NCI-H2107 (cell line): ENCODE measurements at places on chromosomes 2 and 18.

GRCh38 chr18:52588931-52589330 is 248.9 kb downstream of the DCC start:
- DNase-seq: no peak

- DNase-seq: no peak
Observed at GRCh38 chr2:16247326-16248122, 307.2 kb downstream of the MYCN start.

- DNase-seq: no peak
Observed at GRCh38 chr2:75390169-75390568, 170.6 kb downstream of the EVA1A start.

- DNase-seq: no peak
Observed at GRCh38 chr2:56009758-56010458, 86.3 kb upstream of the EFEMP1 start.

DNA sequence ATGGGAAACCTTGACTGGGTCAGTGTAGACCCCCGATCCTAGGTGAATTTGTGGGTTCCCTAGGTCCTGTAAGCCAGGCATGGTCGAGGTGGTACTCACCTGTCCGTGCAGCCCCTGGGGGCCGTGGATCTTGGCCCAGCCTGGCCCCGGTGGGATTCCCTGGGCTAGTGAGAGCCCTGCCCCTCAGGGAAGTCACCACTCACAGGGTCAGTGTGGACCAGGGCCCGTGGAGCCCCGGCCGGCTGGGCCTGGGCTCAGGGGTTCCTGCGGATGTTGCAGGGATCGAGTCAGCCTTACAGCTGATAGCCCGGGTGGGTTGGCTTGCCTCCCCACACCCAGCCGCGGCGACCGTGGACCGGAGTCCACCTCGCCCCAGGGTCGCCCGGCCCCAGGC is 528 bp downstream of the ATG9A start:
- no peak for DNase-seq

GRCh38 chr2:25651782-25652455 is 21.5 kb downstream of the DTNB start:
- no peak for DNase-seq

- DNase-seq: no peak
Observed at GRCh38 chr2:236843161-236843968, 242.3 kb upstream of the COPS8 start.

GRCh38 chr2:239259173-239259572 is 141.6 kb downstream of the HDAC4 start:
- no peak for DNase-seq

GRCh38 chr2:235541838-235542549 is 48.2 kb downstream of the AGAP1 start:
- no peak for DNase-seq

GRCh38 chr2:60463249-60463648 is 90.2 kb downstream of the BCL11A start:
- DNase-seq: no peak

DNA sequence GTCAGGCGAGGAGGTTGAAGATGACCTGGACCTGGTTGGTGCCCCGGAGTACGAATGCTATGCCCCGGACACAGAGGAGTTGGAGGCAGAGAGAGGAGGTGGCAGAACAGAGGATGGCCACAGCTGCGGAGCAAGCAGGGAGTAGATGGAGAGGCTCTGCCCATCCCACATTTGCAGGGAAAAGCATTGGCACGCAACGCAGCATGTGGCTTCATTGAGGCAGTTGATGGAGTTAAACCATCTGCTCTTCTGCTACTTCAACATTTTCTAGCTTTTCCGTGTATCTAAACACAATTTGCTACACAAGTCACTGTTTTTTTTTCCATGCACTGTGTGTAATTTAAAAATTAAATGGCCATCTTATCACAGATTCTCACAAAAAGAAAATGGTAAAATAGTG is 11.8 kb downstream of the RBFA start:
- no peak for DNase-seq

DNA sequence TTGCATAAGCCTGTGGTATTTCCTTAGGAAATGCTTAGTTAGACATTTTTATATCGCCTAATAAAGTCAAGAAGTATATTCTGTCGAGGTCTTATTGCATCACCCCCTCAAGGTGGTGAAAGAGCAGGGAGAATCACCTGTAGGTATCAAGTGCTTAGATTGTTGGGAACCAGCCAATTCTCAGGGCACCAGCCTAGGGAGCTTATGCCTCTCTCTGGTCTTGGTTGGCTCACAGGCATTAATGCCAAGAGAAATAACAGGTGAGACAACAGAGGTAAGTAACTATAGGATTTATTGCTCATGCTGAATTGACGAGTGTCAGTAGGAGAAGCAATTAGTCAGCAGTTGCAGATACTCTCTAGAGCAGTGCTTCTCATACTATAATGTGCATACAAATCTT is 663.3 kb upstream of the ZNF804A start:
- DNase-seq: no peak

DNA sequence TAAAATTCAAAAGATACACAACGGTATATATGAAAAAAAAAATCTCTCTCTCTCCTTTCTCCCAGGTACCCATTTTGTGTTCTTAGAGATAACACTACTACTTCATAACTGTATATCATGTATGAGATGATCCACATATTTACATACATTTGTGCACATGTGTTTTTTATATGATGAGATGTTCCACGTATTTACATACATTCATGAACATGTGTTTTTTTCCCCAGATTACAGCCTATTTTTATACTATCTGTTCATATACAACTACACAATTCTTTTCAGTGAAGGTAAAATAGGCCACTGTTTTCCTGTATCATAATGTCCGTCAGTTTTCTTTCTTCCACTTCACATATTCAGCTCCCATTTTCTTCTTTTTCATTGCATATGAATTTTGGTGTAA is 808.9 kb downstream of the LRRTM4 start:
- DNase-seq: no peak

DNA sequence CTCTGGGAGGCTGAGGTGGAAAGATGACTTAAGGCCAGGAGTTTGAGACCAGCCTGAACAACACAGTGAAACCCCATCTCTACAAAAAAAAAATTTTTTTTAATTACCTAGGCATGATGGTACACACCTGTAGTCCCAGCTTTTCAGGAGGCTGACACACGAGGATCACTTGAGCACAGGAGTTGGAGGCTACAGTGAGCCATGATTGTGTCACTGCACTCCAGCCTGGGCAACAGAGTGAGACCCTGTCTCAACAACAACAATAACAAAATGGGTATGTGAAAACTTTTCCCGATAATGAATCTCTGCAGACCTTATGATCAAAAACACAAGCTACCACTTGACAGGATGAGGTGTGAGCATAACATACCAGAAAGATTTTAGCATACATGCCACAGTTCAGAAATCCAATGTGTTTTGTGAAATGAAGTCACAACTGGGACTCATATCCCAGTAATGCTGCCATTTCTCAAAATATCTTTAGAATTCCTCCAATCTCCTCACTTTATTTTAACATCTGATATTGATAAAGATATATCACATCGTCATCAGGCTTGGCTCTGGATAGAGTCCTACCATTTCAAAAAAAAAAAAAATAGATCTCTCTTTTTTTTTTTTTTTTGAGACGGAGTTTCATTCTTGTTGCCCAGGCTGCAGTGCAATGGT is 74.0 kb upstream of the PELI1 start:
- no peak for DNase-seq

- DNase-seq: no peak
Observed at GRCh38 chr2:40690036-40690435, 238.1 kb upstream of the SLC8A1 start.

GRCh38 chr18:5890331-5891183 is 4.8 kb downstream of the TMEM200C start:
- DNase-seq: no peak

- DNase-seq: no peak
Observed at GRCh38 chr2:19425419-19425818, 67.0 kb upstream of the OSR1 start.

DNA sequence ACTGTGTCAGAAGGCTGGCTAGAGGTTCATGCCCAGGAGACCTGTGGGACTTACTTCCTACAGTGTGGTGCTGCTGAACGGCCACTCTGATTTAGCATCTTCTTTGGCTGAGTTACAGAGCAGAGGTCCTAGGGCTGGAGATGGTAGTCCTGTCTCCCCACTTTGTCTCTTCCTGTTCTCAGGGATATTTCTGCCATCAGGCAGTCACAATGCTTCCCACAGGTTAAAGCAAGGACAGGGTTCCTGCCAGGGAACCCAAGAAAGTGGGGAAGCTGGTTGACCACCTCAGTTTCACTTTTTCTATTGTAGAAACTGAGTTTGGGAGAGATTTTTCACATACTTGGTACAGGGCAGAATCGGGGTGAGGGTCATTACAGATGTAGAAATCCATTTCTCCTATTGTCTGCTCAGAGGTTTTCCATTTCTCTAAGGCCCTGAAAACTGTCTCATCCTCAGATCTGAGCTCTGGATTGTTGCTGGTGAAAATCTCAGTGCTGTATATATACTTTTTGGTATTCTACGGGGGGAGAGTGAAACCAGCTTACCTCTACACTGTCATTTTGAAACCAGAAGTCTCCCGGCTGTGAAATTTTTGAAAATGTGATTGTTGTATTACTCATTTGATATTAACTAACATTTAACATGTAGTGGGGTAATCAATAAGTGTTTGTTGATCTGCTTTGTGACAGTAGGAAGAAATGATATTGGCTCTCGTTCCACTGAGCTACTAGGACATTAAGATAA is 37.0 kb upstream of the MEP1B start:
- DNase-seq: no peak

- no peak for DNase-seq
Observed at GRCh38 chr2:208097313-208097712, 27.0 kb downstream of the CRYGD start.

GRCh38 chr2:217609952-217610351 is 392.8 kb downstream of the TNS1 start:
- DNase-seq: no peak

GRCh38 chr2:73266061-73266901 is 18.0 kb downstream of the FBXO41 start:
- no peak for DNase-seq

DNA sequence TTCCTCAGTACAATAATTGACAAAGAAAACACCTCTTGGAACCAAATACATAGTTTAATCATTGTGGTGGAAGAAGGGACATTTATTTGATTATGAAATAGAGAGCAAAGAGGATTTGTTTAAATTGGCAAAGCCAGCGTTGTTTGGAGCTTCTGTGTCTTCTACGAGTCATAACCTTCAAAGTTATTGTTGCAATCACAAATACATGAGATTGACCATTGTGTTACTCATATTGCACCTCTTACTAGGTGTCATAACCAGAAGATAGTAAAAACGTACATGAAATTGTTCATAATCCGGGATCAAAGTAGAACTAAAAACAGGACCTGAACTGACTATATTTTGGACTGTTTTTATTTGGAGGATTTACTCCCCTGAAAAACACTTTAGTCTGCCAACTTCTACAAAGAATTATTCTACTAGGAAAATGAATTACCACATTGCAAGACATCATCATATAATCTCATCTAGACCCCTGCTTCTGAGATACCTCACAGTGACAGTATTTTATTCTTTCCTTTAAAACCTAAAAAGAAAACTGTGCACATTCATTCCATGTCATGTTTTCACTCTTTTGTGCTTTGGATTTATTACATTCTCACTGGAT is 151.7 kb upstream of the KLF7 start:
- no peak for DNase-seq

- DNase-seq: no peak
Observed at GRCh38 chr2:166173263-166173662, 45.4 kb upstream of the SCN1A start.

DNA sequence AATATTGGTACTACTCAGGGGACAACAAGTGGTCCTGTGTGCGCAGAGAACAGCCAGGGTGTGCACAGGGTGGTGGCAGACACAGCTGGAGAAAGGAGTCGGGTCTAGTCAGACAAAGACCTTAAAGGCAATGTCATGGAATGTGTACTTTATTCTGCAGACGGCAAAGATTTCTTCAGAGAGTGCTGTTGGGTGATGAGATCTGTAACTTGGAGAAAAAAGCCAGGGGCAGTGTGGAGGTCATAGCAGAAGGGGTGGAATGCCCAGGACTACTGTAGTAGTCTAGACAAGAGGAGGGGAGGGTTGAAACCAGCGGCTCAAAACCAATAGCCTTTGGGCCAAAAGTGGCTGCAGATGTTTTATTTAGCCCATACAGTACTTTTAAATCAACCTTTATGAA is 121.3 kb upstream of the ZFP36L2 start:
- DNase-seq: no peak

GRCh38 chr2:86411396-86411795 is 29.8 kb upstream of the KDM3A start:
- DNase-seq: no peak

DNA sequence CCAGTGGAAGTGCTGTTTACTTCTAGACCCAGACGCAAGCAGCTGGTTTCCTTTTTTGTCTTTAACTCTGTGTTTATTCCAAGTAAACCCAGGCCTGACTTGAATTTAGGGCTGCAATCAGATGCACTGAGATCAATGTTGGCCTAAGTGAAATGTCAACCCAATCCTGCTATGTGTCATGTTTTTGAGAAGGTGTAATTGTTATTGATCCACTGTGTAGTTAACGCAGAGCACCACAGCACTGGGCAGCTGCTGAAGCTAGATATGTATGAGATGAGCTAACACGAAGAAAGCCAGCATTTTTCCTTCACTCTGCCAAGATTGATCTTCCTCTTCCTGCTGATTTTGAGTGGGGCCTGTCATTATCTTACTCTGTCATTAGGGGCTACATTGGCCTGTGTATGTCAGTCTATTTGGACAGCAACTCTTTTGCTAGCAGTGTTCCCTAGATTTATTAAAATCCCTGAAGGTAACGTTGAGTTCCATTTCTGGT is 18.9 kb upstream of the DLX1 start:
- DNase-seq: no peak
